ENCODE measurements at places on chromosomes 7 and 10. TPM values are rescaled to one million over a fixed set of nuclear protein-coding genes. Genes with fewer than 3 reads are reported as not detected.

Gene CALML3
- not detected for total RNA-seq

GRCh38 chr7:4068286-4068685 is 613.8 kb upstream of the FOXK1 start:
- DNase-seq = no peak
- H3K4me1 ChIP-seq = peaks cover 22% of the 10 kb centered on the region
- no peak overlapping the region for H3K4me3 ChIP-seq
- peaks cover 2% of the 10 kb centered on the region for H3K36me3 ChIP-seq
- H3K27ac ChIP-seq = no peak overlapping the region

DNA sequence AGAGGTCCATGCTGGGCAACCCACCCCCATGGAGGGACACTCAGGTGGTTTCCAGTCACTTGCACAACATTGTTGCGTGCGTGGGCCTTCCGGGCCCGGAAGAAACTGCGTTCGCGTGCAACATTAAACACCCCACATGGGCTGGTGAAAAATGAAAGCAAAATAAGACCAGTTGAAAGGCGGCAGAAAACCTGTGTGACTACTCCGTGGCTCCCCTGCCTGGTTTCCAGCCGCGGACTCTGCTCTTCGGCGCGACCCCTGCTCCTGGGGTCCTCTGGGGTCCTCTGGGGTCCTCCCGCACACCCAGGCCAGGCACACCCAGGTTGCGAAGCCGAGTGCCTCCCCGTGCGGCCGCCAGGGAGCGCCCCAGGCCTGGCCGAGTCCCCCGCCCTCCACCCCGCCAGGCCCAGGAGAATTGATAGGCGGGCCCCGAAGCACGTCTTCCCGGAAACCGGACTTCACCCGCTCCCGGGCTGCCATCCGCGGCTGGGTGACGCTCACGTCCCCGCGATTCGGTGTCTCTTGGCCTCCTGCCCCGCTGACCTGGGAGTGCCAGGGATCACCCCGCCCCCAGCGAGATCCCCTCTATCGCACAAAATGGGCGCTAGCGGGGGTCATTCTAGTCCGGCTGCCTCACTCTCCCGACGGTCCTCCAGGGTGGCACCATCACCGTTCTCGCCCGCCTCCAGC is 1.9 kb upstream of the SH2D4B start:
- peaks cover 20% of the 10 kb centered on the region for H3K36me3 ChIP-seq
- no peak overlapping the region for H3K27ac ChIP-seq
- H3K4me1 ChIP-seq = peaks cover 9% of the 10 kb centered on the region
- peaks cover 3% of the 10 kb centered on the region for H3K27me3 ChIP-seq

- no peaks in the 10 kb centered on the region for H3K27me3 ChIP-seq
- peaks cover 24% of the 10 kb centered on the region for H3K36me3 ChIP-seq
- DNase-seq = no peak
- H3K27ac ChIP-seq = no peak overlapping the region
- H3K4me3 ChIP-seq = no peak overlapping the region
These were observed 26.6 kb downstream of the FAM3C start for GRCh38 chr7:121369462-121369861.

DNA sequence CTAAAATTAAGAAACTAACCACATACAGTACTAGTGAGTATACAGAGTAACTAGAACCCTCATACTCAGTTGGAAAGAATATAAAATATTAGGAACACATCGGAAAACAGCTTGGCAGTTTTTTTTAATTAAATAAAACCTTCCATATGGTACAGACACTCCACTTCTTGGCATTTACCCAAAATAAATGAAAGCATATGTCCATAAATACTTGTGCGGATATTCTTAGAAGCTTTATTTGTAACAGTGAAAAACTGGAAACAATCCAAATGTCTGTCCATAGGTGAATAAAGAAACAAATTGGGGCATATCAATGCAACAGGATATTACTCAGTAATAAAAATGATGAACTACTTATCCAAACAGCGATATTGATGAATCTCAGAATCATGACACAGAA is 410.0 kb downstream of the HTR7 start:
- no peaks in the 10 kb centered on the region for H3K27me3 ChIP-seq
- H3K27ac ChIP-seq = no peak overlapping the region
- H3K4me3 ChIP-seq = no peak overlapping the region
- peaks cover 8% of the 10 kb centered on the region for H3K4me1 ChIP-seq
- DNase-seq = no peak
- peaks cover 4% of the 10 kb centered on the region for H3K36me3 ChIP-seq

DNA sequence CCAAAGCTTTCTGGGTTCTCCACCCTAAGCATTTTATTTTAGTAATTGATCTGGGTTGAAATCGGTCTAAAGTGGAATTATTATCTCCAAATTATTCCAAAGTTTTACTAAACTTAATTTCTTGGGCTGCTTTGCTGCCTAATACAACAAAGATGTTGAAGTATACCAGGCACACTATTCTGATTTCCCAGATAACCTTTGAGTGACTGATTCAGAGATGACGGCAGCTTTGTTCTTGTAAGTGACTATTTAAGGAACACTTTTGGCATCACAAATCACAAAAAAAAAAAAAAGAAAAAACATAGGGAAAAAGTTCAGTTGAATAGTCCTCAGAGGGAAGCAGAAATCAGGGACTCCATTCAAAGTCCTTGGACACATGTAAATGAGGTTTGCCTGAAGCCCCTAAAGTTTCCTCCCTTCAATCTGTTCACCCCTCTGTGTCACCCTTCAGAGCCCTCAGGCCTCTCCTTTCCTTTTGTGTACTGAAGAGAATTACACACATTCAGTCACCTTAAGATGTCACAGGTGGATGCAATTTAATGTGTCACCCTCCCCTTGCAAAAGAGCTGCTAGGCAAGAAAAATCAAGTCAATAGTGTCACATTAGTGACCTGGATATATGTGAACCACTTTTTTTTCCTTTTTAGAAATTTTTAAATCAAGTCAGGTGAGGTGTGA is 81.5 kb downstream of the RTKN2 start:
- H3K27ac ChIP-seq = no peak overlapping the region
- H3K4me3 ChIP-seq = no peak overlapping the region
- H3K27me3 ChIP-seq = no peaks in the 10 kb centered on the region
- peaks cover 29% of the 10 kb centered on the region for H3K4me1 ChIP-seq

GRCh38 chr10:73828161-73828560 is 16.8 kb upstream of the NDST2 start:
- no peaks in the 10 kb centered on the region for H3K27me3 ChIP-seq
- H3K27ac ChIP-seq = no peak overlapping the region
- H3K4me3 ChIP-seq = no peak overlapping the region
- no peak for DNase-seq
- H3K36me3 ChIP-seq = peaks cover 13% of the 10 kb centered on the region

Data from WTC11 (cell line).